Neural crest cell (in vitro differentiated cells): ENCODE measurements at places on chromosomes 4 and X. TPM values are rescaled to one million over a fixed set of nuclear protein-coding genes. Genes with fewer than 3 reads are reported as not detected.

DACH2 gene
- total RNA-seq, result 1.0 and 1.2 TPM in 2 replicates

SCML1 gene
- total RNA-seq, result 17.1 TPM in 2 replicates

DNA sequence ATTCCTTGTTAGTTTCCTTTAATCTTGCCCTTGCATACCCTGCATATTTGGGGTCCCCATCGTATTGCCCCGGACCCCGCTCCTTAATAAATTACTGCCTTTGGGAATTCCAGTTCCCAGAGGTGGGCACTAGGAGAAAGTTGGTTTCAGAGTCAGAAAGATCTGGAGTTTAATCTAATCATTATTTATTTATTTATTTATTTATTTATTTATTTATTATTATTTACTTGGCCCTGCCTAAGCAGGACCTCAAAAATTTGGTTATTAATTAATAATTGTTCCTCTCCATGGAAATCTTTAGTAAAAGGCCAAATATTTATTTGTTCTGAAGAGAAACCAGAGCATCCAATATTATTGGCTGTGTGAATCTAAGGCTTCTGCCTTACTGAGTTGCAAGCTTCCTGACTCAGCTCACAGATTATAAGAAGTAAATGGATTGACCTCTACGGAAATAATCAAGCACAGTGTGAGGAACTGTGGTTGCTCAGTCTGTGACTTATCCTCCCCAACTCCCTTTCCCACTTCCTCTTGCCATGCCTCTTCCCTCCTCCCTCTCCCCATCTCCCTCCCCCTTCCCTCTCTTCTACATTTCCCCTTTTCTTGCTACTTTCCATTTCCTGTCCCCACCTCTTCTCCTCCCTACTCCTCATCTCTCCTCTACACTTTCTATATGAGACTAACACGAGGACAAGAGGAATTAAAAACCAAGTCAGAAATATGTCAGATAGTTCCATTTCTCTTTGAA, 61.5 kb upstream of the AP1S2 start:
- H3K27ac ChIP-seq, result peak overlapping the region; percentile 67
- no peak overlapping the region for H3K4me3 ChIP-seq
- H3K4me1 ChIP-seq, result peaks cover 36% of the 10 kb centered on the region

VCX2 gene
- not detected in 2 replicates for total RNA-seq

TLR1 gene
- total RNA-seq, result not detected in 2 replicates

DCAF12L1 gene
- total RNA-seq, result 0.61 and 0.89 TPM in 2 replicates

XAGE1A gene
- not detected in 2 replicates for total RNA-seq

GRCh38 chr4:38691251-38692008, 27.4 kb downstream of the KLF3 start:
- H3K27me3 ChIP-seq, result no peaks in the 10 kb centered on the region
- H3K4me1 ChIP-seq, result no peaks in the 10 kb centered on the region
- H3K4me3 ChIP-seq, result no peak overlapping the region
- no peak overlapping the region for H3K27ac ChIP-seq
- H3K36me3 ChIP-seq, result peaks cover 44% of the 10 kb centered on the region

SATL1 gene
- 0.18 and 0.21 TPM in 2 replicates for total RNA-seq

- H3K4me1 ChIP-seq, result no peaks in the 10 kb centered on the region
- H3K27me3 ChIP-seq, result no peaks in the 10 kb centered on the region
- no peaks in the 10 kb centered on the region for H3K36me3 ChIP-seq
- no peak overlapping the region for H3K4me3 ChIP-seq
Observed at GRCh38 chr4:37705571-37705970, 19.4 kb upstream of the RELL1 start.

DNA sequence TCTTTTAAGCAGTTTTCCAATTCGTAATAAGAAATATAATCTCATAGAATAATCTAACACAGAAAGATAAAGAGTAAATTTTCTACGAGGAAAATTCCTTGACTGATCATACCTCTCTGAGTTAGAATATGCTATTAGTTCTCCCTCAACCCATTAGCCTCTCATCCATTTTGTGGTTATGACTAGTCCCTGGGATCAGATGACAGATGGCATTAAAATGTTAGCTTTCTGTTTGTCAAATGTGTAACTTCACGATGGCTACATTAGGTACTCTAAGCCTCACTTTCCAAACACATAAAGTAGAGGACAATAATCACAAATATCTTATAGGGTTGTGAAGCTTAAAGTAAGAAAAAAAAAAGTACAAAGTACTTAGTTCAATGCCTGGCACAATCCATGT, 112.2 kb downstream of the ZAR1 start:
- no peak overlapping the region for H3K27ac ChIP-seq
- peaks cover 4% of the 10 kb centered on the region for H3K4me1 ChIP-seq
- no peak for DNase-seq
- peaks cover 3% of the 10 kb centered on the region for H3K36me3 ChIP-seq
- H3K27me3 ChIP-seq, result no peaks in the 10 kb centered on the region
- H3K4me3 ChIP-seq, result no peak overlapping the region

- no peaks in the 10 kb centered on the region for H3K36me3 ChIP-seq
- DNase-seq, result no peak
- peak overlapping the region; percentile 29 for H3K27ac ChIP-seq
- H3K4me3 ChIP-seq, result no peak overlapping the region
- H3K4me1 ChIP-seq, result peaks cover 37% of the 10 kb centered on the region
Observed at GRCh38 chr4:40311811-40312346, 23.3 kb upstream of the CHRNA9 start.

DNA sequence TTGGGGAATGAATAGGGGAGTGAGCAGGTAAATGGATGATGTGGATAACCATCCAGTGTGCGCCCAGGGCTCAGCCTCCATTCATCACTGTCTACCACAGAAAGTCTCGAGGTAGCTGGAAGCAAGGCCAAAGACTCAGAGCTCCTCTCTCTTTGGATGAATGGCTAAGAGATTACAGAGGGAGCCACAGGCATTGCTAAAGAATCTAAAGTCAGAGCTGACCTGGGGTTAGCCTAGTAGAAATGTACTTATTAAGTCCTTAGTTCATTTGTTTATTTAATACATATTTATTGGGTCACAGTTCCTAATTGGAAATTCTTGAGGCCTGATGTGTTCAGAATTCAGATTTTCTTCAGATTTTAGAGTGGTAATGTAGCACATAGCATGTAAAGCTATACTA, 88.7 kb upstream of the HPF1 start:
- DNase-seq, result no peak
- no peak overlapping the region for H3K27ac ChIP-seq
- no peak overlapping the region for H3K4me3 ChIP-seq
- H3K4me1 ChIP-seq, result no peaks in the 10 kb centered on the region

DNA sequence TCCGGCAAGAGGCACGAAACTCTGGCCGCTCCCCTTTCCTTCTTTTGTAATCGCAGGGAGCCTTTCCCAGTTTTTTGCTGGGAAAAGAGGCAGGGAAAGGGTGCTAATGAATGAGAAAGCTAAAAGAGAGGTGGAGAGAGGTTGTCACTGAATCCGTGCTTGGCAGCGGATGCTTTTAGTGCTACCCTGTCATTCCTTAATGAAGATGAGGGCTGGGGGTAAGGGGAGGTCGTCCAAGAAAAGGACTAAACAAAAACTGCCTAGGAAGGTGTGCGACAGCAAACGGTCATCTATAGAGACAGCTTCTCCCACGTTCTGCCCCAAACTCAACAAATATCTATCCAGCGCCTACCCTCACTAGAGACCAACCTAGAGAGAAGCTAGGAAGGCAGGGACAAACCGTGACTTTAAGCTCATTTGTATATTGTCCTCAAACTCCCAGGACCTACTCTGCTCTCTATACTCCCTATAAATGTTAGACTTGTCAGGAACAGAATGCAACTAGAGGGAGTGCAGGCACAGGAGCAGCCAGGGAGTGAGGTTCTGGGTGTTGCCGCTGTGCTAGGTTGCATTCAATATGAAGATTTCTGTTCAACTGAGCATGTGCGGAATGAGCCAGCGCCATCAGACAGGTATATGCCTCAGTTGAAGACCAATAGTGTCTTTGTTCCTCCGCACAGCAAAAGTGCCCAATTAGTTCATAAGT, 777 bp upstream of the CASK start:
- H3K27me3 ChIP-seq, result no peaks in the 10 kb centered on the region
- peak overlapping the region; percentile 95 for H3K4me3 ChIP-seq
- H3K4me1 ChIP-seq, result peaks cover 18% of the 10 kb centered on the region
- peak overlapping the region; percentile 91 for H3K27ac ChIP-seq
- no peak for DNase-seq

DNA sequence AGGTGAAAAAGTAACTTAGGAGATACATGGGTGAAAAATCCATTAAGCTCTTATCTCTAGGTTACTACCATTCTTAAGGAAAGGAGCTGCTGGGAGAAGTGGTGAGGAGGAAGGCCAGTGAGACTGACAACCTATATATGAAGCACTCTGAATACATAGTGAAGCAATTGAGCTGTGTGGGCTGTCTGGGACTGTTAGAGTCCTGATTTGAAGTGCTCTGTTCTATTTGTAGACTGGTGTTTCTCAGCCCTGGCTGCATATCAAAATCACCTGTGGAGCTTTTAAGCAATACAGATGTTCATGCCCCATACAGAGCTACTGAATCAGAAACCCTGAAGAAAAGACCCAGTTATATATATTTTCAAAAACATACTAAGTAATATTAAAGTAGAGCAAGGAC, 3.9 kb downstream of the SERTM2 start:
- H3K36me3 ChIP-seq, result no peaks in the 10 kb centered on the region
- peaks cover 30% of the 10 kb centered on the region for H3K4me1 ChIP-seq
- no peak overlapping the region for H3K4me3 ChIP-seq
- H3K27me3 ChIP-seq, result peaks cover 4% of the 10 kb centered on the region

GRCh38 chr4:74543231-74543781, 98.4 kb downstream of the AREG start:
- H3K27ac ChIP-seq, result no peak overlapping the region
- no peaks in the 10 kb centered on the region for H3K27me3 ChIP-seq
- H3K4me3 ChIP-seq, result no peak overlapping the region
- no peak for DNase-seq
- no peaks in the 10 kb centered on the region for H3K4me1 ChIP-seq

DNA sequence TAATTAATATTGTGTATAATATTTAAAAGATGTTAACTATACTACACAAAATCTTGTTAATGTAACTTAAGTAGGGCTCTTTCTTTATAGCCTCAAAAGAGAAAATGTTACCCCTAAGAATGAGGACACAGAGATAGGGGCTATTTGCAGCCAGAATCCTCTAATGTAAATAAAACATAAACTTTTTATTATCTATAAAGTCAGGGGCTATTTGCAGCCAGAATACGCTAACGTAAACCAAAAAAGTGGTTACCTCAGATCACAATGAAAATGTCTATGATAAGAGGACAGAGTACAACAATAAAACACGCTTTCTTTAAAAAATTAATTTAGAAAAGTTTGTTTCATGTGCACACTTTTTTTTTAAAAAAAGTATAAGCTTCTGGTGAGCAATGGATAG, 229.9 kb upstream of the PITX2 start:
- DNase-seq, result no peak
- peaks cover 5% of the 10 kb centered on the region for H3K4me1 ChIP-seq
- no peaks in the 10 kb centered on the region for H3K36me3 ChIP-seq
- peaks cover 10% of the 10 kb centered on the region for H3K27me3 ChIP-seq

DNA sequence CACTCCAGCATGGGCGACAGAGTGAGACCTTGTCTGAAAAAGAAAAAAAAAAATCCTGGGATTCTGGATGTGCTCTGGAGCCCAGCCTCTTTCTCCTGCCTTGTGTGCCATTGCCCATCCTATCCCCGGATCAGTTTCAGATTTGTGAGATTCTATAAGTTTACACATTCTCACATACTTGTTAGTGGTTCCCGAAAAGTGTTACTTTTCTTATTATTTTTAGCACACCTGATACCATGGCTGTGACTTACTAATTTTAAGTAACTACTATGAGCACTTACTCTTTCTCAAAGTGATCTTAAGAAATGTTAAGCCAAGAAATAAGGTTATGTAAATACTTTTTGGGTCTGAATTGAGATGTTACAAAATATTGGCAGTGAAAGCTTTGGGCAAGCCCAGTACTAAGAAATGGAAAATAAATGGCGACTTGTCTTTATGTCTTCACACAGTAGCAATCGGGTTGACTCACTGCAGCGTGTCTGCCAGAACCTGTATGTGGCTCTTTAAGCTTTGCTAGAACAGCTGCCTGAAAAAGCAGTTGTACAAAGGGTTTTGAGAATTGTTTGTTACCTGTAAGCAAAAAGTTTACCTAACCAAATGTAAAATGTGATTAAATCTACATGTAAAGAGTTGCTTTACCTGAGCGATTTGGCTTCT, 118.7 kb downstream of the KLHL8 start:
- DNase-seq, result no peak
- H3K4me1 ChIP-seq, result peaks cover 29% of the 10 kb centered on the region
- no peaks in the 10 kb centered on the region for H3K27me3 ChIP-seq
- no peak overlapping the region for H3K4me3 ChIP-seq

UCP1 gene
- not detected in 2 replicates for total RNA-seq

DNA sequence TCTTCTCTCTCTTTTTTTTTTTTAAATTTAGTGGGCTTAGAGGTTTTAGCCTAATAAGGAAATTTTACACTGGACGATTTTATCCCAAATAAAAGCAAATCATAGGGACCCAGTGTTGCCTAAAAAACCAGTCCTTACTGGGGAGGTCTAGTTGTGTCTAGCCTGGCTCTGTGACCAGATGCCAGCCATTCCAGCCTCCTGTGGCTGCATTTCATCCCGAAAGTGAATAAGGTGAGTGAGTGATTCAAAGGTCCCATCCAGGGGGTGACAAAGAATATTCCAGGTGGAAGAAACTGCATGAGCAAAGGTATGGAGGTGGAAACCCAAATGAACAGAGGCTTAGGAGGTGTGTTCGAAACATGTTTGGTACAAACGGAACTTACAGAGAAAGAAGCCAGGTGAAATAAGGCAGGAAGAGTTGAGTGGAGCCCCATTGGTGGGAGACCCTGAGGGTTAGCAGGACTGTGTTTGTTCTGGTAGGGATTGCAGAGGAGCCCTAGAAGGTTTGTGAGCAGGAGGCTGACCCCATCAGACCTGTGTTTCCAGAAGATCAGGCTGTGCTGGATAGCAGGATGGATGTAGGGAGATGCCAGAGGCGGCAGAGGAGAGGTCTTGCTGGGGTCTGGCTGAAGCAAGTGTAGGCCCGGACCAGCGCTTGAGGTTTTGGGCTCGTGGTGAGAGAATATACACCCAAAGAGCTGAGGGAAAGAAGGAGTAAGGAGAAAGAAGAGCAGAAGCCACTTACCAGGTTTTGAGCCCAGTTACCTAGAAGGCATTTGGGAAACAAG, 31.6 kb downstream of the PTTG2 start:
- no peak overlapping the region for H3K27ac ChIP-seq
- H3K4me3 ChIP-seq, result no peak overlapping the region
- DNase-seq, result no peak
- H3K27me3 ChIP-seq, result no peaks in the 10 kb centered on the region

MAGEA10 gene
- not detected in 2 replicates for total RNA-seq

DNA sequence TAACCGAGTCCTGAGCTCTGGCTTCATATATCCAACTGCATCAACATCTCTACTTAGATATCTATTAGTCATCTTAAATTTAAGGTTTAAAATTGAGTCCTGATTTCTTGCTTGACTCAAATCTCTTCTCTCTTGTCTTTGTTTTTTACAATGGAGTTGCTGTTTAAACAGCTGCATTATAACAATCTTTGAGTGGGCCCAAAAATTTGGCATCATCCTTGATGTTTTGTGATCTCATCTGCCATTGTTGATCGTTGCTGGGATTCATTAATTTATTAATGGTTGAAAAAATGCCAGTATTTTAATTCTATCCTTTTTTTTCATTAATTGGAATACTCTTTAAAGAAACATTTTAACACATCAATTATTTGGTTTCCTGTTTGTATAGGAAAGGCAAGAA, 82.2 kb downstream of the STIM2 start:
- no peak for DNase-seq
- peaks cover 25% of the 10 kb centered on the region for H3K4me1 ChIP-seq
- H3K27ac ChIP-seq, result no peak overlapping the region
- no peak overlapping the region for H3K4me3 ChIP-seq

ZFX gene
- total RNA-seq, result 83.6 and 88.4 TPM in 2 replicates

- DNase-seq, result no peak
- peaks cover 7% of the 10 kb centered on the region for H3K4me1 ChIP-seq
- no peak overlapping the region for H3K4me3 ChIP-seq
- no peaks in the 10 kb centered on the region for H3K36me3 ChIP-seq
Observed at GRCh38 chr4:23904639-23905071, 14.8 kb upstream of the PPARGC1A start.

PPP2R2C gene
- total RNA-seq, result 0.32 and 0.35 TPM in 2 replicates

GC gene
- not detected in 2 replicates for total RNA-seq
